ENCODE measurements at places on chromosomes 11 and 22. TPM values are rescaled to one million over a fixed set of nuclear protein-coding genes. Genes with fewer than 3 reads are reported as not detected.

The OR51B2 gene
- not detected for total RNA-seq

The LMO1 gene
- total RNA-seq = not detected

DNA sequence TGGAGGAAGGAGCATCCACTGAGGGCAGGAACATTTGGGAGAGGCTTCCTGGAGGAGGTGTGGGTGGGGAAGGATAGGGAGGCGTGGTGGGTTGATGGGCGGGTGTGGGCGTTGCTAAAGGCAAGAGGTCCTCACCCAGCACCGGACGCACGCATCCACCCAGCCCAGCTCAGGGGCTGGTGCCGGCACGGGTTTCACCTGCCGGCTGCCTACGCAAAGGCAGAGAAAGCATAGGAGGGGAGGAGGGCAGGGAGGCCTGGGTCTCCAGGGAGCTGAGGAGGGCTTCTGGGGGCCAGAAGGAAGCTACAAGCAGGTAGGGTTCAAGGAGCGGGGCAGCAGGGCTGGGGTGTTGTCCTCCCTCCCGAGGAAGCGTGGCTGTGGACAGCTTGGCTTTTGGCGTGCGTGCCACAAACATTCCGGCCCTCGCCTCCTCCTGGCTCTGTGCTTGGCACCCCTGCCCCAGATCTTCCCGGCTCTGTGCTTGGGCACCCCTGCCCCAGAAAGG lies 7.8 kb downstream of the SSH3 start:
- H3K36me3 ChIP-seq = peaks cover 33% of the 10 kb centered on the region
- no peak overlapping the region for H3K27ac ChIP-seq
- DNase-seq = no peak
- no peak overlapping the region for H3K4me3 ChIP-seq
- peaks cover 35% of the 10 kb centered on the region for H3K4me1 ChIP-seq

GRCh38 chr11:67248653-67249052 lies 17.6 kb upstream of the GRK2 start:
- H3K27me3 ChIP-seq = no peaks in the 10 kb centered on the region
- H3K4me3 ChIP-seq = peak overlapping the region; percentile 10
- H3K36me3 ChIP-seq = peaks cover 100% of the 10 kb centered on the region
- peak; percentile 42 for DNase-seq
- H3K4me1 ChIP-seq = peaks cover 14% of the 10 kb centered on the region
- peak overlapping the region; percentile 81 for H3K27ac ChIP-seq

DNA sequence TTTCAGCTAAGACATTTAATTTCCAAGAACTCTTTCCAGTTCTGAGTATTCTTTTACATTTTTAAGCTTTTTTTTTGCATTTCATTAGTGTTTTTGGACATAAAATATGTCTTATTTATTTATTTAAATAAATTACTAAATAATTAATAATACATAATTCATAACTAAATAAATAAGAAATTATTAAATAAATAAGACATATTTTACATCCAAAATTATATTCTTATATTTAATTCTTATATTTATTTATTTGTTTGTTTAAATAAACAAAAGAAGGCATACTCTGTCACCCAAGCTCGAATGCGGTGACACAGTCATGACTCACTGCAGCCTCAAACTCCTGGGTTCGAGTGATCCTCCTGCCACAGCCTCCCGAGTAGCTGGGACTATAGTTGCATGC lies 3.1 kb upstream of the MMP27 start:
- peak overlapping the region; percentile 40 for H3K27ac ChIP-seq
- DNase-seq = no peak
- H3K27me3 ChIP-seq = no peaks in the 10 kb centered on the region
- H3K4me1 ChIP-seq = peaks cover 6% of the 10 kb centered on the region

DNA sequence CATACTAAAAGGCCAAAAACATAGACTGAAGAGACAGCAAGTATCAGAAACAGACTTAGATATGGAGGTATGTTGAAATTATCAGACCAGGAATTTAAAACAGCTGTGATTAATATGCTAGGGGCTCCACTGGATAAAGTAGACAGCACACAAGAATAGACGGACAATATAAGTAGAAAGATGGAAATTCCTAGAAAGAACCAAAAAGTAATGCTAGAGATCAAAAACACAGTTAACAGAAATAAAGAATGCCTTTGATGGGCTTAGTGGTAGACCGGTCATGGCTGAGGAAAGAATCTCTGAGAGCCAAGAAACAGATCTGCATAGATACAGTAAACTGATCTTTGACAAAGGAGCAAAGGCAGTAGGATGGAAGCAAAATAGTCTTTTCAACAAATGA lies 250.2 kb downstream of the SWAP70 start:
- H3K27ac ChIP-seq = no peak overlapping the region
- H3K4me1 ChIP-seq = no peaks in the 10 kb centered on the region
- no peaks in the 10 kb centered on the region for H3K36me3 ChIP-seq
- no peaks in the 10 kb centered on the region for H3K27me3 ChIP-seq
- DNase-seq = no peak
- no peak overlapping the region for H3K4me3 ChIP-seq

DNA sequence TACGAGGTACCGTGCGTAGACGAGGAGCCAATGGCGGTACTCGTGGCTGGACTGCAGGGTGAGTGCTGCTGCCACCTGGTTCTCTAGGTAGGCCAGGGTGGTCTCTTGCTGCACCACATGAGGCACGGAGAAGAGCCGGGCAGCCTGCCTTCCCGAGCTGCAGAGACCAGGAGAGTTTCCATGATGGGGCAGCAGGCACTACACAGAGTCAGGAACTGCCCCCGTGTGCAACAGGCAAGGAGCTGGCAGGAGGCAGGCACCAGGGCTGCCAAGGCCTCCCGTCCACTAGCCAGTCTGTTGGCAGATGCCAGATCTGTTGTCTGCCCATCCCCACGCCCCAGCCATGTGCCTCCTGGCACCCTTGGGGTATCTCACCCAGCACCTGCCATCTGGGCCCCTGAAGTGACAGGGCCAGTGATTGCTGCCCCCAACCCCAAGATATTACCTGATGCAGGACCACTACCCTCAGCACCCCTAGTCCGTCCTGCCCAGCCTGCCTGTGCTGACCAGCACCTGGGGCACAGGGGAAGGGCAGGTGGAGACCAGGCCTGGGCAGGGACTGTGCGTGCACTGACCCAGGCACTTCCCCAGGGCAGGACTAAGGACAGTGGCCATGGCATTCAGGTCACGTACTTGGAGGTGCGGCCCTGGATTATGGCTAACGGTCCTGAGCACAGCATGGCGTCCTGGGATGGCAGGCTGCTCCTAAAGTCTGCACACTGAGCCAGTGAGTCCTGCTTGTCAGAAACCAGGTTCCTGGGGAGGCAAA lies 62.0 kb upstream of the CLTCL1 start:
- no peak overlapping the region for H3K27ac ChIP-seq
- H3K27me3 ChIP-seq = no peaks in the 10 kb centered on the region
- DNase-seq = no peak
- no peaks in the 10 kb centered on the region for H3K4me1 ChIP-seq

DNA sequence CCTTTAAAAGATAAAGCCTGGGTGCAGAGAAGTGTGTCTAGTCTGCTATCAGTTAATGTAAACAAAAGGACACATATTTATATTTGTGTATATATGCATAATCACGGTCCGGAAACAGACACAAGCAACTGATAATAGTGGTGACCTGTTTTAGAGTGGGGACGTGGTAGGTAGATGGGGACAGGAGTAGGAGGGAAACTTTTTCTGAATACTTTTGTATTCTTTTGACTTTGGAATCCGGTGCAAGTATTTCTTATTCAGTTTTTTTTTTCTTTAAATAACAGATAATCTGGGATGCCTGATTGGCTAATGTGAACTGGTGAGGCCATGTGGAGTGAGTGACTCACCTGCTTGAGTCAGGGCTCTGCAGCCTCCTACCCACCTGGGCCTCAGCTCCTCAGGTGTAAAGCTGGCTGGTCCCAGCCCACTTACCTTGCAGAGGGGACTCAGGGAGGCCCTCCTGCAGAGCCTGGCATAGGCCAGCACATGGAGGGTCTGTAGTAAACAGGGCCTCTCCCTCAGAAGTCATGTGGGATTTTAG lies 15.3 kb downstream of the MICAL2 start:
- DNase-seq = peak; percentile 76
- H3K4me1 ChIP-seq = peaks cover 54% of the 10 kb centered on the region
- peak overlapping the region; percentile 65 for H3K27ac ChIP-seq
- H3K27me3 ChIP-seq = no peaks in the 10 kb centered on the region
- H3K4me3 ChIP-seq = no peak overlapping the region

- H3K27ac ChIP-seq = no peak overlapping the region
- no peaks in the 10 kb centered on the region for H3K27me3 ChIP-seq
- DNase-seq = no peak
- peak overlapping the region; percentile 17 for H3K4me3 ChIP-seq
- H3K4me1 ChIP-seq = no peaks in the 10 kb centered on the region
- no peaks in the 10 kb centered on the region for H3K36me3 ChIP-seq
These were observed 34.9 kb upstream of the OR10G7 start for GRCh38 chr11:124075841-124076651.

DNA sequence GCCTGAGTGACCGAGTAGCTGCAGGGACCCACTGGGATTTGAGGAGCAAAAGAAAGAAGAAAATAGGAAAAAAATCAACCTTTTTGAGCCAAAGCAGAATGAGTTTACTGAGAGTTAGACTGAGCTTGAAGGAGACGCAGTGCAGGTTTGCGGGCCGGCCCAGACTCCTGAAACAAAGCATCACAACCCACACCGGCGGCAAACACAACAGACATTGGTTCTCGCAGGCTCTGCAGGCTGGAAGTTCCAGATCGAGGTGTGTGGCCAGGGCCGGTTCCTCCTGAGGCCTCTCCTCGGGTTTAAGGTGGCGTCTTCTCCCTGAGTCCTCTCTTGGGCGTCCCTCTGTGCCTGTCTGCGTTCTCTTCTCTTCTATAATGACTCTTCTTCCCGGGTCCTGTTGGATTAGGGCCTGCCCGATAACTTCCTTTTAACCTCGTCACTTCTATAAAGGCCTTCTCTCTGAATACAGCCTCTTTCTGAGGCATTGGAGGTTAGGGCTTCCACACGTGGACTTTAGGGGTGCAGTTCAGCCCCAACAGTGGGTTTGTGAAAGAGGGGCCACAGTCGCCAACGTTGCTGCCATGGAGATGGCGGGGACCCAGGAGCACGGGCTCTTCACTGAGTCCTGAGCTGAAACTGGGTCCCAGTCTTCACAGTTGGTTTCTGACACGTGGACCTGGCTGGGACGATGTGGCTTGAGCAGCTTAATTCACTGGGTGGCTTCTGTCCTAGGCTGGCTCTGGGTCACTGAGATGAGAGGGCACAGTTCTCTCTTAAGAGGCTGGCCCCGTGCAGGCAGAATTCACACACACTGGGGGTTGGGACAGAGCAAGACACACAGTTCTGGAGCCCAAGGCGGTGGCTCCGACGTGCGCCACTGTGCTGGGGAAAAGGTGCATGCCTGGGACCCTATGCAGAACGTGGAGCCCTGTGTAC lies 1047.7 kb downstream of the BRD1 start:
- no peak for DNase-seq
- no peaks in the 10 kb centered on the region for H3K4me1 ChIP-seq
- H3K27ac ChIP-seq = no peak overlapping the region
- H3K27me3 ChIP-seq = no peaks in the 10 kb centered on the region
- no peaks in the 10 kb centered on the region for H3K36me3 ChIP-seq

DNA sequence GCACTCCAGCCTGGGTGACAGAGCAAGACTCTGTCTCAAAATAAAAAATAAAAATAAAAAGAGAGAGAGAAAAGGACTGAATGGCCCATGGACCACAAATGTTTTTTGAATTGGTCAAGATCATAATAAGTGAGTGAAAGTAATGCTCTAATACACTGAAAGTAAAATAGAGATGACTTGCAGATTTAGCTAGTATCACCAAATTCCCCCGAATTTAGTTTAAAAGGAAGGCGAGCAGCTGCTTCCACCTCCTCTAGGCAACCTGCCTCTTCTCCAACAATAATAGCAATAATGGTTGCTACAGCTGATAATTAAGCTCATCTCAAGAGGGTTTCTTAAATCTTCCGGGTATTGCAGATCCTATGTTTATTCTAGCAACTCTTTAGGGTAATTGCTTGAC lies 36.8 kb downstream of the CELF1 start:
- no peaks in the 10 kb centered on the region for H3K27me3 ChIP-seq
- peak overlapping the region; percentile 29 for H3K27ac ChIP-seq
- H3K36me3 ChIP-seq = peaks cover 43% of the 10 kb centered on the region
- peaks cover 40% of the 10 kb centered on the region for H3K4me1 ChIP-seq
- no peak for DNase-seq
- no peak overlapping the region for H3K4me3 ChIP-seq

DNA sequence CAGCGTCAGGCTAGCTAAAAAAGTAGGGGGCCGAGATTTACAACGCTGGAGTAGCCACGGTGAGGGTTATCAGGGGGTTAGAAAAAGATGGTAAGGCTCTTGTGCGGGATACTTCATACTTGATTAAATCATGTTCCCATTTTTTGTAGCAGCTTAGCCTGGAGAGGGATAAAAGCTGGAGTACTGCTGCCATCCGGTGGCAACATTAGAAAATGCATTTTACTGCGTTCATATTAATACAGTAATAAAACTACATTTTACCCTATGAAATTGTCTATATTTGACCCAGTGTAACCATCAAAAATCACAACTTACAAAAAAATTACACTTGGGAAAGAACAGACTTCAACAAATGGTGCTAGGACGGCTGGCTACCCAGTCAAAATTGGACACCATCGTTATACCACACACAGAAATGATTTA lies 17.3 kb downstream of the RPUSD4 start:
- H3K27me3 ChIP-seq = no peaks in the 10 kb centered on the region
- peaks cover 49% of the 10 kb centered on the region for H3K36me3 ChIP-seq
- peaks cover 10% of the 10 kb centered on the region for H3K4me1 ChIP-seq
